IMR-90 (cell line): ENCODE measurements at places on chromosomes 6 and 20.

DNA sequence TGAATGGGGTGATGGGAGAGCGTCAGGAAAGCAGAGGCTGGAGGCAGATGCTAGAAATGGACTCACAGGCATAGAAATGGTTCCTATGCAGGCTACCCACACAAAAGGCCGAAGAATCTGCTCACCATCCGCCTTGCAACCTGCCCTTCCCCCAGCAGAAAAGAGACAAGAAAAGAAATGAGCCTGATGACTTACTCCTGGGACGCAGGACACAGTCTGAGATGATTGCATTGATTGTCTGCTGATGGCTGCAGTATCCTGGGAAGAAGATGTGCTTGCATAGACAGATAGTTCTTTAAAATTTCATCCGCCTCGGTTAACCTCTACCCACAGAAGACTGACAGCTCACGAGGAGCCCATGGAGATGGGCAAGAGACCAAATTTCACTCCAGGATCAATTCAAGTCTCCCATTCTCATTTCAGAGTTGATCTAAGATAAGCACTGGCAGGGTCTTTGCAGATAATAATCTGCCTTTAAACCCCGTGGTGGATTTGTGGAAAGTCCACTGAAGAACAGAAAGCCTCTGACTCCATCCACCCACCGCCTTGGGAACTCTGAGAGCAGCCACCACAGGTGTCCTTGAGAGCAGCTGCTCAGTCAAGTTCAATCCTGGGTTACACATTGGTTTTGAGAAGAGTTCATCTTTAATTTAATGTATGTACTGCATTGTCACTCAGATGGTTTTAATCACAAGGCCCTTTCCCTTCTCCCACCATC lies 7.2 kb downstream of the AGPAT4 start:
- no peak for DNase-seq

DNA sequence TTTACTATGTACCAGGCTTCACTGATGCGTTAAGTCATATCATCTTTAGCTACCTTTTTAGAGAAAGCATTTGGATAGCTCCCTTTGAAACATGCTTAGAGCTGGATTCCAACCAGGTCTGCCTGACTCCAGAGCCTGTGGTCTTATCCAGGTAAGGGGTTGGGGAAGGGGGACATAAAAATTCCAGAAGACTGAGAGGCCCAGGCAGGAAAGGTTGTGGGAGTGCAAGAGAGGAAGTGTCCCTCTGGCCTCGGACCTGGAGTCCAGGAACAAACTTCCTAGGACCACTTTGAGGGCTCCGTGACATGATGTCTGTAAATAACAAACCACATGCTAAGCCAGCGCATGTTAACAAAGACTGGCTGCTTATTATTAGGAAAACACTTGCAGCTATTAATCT lies 163.0 kb upstream of the KCNG1 start:
- no peak for DNase-seq

GRCh38 chr20:8153281-8153908 lies 21.3 kb downstream of the PLCB1 start:
- peak; percentile 27 for DNase-seq

GRCh38 chr6:53892707-53893106 lies 97.9 kb downstream of the LRRC1 start:
- DNase-seq = no peak

DNA sequence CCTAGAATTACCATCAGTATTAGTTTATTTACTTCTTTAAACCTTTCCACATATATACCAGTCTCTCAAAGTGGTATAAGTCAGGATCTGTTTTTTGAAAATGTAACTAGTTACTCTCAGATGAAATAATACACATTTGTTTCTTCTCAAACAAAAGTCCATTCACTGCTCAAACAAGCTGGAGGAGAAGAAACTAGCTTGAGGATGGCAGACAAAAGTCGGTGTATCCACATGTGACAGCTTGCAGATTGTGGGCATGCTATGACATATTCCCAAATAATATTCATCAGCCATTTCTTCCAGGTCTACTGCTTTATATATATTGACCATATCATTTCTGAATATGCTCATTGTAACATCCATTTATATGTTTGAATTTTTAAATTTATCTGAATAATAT lies 197.4 kb upstream of the KCNQ5 start:
- no peak for DNase-seq

- DNase-seq = peak; percentile 5
These were observed 536 bp upstream of the FNDC1 start for GRCh38 chr6:159168536-159169192.

GRCh38 chr20:15155848-15156401 lies 818.5 kb upstream of the FLRT3 start:
- no peak for DNase-seq

- DNase-seq = no peak
These were observed 766 bp downstream of the SLC16A10 start for GRCh38 chr6:111087871-111088667.
